ENCODE measurements at places on chromosomes 16 and 17.

DNA sequence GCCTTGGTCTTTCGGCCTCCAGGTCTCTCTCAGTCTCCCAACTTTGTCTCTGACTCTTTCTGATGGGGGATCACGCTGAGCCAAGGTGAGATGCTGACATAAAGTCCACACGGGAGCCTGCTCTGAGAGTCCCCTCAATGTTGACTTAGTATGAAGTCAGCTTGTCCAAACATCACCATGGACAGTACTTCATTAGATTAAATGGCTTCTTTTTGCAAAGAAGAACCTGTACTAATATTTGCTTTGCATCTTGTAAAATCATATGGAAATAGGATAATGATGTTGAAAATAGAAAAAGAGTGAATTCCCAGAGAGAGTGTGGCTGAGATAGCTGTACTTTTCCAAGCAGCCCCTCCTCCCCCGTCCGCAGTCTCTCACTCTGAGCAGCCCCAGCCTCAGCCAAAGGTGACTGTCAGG, 56.7 kb upstream of the SIAH1 start:
- no peak for DNase-seq

- DNase-seq, result peak; percentile 93
Observed at GRCh38 chr17:19766421-19767270, 18.5 kb upstream of the ALDH3A1 start.

DNA sequence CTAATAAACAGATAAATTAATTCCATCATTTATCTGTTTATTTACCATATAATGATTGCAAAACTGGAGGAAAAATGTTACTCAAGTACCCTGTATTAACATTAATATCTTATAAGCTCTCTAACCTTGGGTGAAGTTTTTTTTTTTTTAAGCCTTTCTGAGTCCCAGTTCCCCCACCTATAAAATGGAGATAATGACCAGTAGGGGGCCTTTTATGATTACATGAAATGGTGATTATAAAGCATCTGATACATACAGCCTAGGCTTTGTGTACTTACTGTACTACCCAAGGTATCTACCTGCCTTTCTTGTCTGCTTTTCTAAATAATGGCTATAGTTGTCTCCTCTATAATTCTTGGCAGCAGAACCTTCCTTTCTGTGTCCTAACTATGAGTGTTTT, 22.6 kb downstream of the LRRC36 start:
- DNase-seq, result no peak

DNA sequence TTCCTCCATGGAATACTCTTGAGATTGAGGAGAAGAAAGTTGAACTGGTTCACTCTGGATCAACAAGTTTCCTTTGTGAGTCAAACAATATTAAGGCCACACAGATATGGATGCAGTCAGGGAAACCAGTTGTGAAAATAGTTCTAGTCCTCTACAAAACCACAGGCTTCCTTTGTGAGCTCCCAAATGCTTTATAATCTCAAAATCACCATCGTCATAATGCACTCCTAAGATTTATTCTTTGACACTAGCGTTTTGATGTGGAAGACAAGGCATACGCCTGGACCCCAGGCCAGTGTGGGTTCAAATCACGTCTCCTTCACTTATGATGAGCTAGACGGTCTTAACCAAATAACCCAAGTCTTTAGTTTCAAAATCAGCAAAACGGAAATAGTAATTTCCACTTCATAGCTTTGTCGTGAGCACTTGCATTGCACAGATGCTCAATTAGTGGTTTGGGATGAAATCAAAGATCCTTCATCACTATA, 142.6 kb downstream of the STX8 start:
- no peak for DNase-seq

- no peak for DNase-seq
Observed at GRCh38 chr17:11006530-11006929, 168.6 kb upstream of the PIRT start.

DNA sequence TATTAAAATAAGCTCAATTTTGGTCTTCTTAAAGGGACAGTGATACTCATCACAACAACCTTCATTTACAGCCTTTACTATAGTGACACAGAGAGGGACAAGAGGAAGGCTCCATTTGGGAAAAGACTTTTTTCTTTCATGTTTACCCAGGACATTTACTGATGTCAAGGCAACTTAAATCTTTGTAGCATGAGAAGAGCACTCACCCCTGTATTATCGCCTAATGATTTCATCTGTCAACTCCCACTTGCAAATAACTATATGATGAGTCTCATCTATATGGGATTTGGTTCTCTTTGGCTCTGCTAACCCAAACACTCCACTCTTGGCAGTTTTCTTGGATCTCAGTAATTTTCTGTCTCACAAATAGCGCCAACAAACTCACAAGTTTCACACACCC, 24.1 kb downstream of the BLMH start:
- no peak for DNase-seq

- DNase-seq, result no peak
Observed at GRCh38 chr17:78089576-78090281, 38.8 kb downstream of the TMC6 start.

DNA sequence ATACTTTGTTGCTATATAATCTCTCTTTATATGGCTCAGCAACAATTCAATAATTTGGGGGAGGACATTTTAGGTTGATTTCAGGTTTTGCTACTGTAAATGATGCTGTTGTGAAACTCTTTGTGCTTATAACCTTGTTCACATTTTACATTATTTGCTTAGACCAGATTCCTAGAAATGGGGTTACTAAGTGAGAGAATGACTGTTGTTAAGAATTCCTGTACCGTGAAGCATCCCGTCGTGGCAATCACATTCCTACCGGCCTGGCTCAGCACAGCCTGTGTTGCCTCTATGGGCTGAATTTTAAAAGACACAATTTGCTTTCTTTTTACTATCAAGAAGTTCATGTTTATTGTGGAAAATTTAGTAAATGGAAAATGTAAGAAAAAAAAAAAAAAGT, 31.4 kb downstream of the B9D1 start:
- peak; percentile 59 for DNase-seq

DNA sequence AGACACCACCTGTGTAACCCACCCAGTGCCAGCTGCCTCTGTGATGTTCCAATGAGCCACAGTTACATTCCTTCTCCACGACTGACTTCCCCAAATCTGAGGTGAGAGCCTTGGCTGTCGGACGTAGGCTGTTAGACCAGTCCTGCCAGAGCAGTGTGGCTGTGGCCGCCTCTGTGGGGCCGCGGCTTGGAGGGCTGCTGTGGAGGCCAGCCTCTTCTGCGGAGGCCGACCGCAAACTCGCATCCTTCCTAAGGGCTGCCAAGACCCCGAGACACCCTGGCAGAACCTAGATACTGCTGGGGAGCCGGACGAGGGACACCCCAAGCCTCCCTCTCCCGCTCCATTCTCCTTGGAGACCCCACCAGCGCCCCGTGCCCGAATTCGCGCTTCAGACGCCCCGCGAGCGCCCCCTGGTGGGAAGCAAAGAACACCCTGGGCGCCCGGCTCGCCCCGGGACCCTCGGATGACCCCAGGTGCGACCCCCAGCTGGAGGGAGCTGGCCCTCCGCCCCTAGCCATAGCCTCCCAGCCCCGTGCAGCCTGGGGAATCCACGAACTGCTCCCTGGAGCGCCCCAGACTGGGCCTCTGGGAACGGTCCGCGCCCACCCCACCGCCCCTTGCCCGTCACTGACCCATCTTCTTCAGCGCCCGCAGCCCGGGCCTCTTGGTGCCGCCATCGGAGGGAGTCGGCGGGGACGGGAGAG, 547 bp downstream of the PLCD3 start:
- peak; percentile 87 for DNase-seq

DNA sequence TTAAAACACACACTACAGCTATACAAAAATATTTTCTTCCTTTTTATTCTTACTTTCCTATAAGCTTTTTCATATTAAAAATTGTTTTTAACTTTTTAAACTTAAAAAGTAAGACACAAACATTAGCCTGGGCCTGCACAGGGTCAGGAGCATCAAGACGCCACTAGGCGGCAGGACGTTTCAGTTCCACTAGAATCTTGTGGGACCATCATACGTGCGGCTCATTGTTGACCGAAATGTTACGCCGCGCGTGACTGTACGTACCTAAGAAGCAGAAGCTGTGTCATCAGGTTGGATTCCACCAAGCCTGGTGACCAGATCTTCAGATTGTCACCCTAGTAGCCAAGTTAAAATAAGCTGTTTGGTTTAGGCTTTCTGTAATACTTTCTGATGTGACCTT, 47.1 kb downstream of the USP10 start:
- no peak for DNase-seq

DNA sequence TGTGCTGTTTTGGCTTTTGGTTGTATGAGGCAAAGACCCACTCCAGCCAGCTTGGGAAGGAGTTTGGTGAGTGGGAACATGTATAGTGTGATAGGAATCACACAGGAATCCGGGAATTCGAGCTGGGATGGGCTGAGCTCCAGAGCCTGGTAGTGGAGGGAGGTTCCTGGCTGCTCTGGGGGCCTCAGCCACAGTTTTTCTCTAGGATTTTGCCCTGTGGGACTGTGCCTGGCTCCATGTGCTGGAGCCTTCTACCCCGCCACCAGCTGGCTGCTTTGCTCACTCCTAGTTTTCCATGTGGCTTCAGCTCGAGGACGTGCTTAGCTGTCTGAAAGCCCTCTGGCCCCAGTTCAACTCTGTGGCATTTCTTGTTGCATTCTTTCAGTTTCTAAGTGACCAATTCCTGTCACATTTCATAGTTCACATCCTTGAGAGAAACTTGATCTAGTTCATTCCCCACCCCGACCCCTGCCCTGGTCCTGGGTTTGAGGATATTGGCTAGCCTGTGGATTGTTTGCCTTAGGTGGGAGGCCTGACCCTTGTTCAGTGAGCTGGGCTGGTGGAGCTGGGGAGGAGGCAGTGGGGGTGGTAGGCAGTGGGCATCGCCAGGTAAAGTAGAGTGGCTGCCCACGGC, 5.0 kb downstream of the SEC14L1 start:
- peak; percentile 89 for DNase-seq

GRCh38 chr16:53973021-53973420, 269.1 kb downstream of the FTO start:
- DNase-seq, result no peak

DNA sequence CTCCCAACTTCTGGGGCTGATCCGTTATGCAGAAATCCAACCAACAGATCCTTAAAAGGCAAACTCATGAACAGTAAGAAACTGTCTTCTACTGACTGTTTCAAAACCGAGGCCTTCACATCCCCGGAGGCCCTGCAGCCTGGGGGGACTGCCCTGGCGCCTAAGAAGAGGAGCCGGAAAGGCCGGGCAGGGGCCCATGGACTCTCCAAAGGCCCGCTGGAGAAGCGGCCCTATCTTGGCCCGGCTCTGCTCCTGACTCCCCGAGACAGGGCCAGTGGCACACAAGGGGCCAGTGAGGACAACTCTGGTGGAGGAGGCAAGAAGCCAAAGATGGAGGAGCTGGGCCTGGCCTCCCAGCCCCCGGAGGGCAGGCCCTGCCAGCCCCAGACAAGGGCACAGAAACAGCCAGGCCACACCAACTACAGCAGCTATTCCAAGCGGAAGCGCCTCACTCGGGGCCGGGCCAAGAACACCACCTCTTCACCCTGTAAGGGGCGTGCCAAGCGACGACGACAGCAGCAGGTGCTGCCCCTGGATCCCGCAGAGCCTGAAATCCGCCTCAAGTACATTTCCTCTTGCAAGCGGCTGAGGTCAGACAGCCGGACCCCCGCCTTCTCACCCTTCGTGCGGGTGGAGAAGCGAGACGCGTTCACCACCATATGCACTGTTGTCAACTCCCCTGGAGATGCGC, 39.5 kb downstream of the SREBF1 start:
- no peak for DNase-seq

DNA sequence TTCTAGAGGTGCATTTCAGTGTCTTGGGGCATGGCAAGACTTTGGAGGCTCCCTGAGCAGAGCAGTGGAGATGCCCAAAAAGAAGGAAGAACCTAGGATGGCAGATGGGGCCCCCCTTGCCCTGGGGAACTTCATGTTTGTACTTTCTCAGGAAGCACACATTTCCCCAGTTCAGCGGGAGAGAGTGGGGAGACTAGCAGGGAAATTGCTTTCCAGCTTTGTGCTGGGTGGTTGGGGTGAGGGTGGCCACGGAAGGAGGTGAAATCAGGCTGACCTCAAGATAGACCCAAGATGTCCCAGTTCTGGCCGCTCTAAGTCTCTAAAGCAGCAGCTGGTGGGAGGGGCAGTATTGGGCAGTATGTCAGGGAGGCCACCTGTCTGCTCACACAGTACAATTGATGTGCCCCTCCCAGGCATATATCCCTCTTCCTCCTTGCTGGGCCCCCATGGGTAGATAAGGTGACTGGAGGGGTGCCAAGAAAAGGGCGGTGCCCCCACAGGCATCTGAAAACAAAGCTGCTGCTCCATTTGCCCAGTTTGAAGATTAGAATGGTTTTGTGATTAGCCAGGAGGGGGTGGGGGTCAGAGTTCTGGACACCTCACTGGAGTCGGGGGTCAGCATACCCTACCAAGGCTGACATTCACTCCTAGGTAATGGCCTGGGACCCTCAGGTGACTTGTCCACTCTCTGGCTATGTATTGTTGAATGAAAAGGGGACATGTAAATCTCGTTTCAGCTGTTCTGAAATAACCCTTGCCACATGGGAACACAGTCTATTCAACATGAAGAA, 17.1 kb upstream of the NAGLU start:
- peak; percentile 84 for DNase-seq

GRCh38 chr17:64387545-64388171, 3.0 kb downstream of the PECAM1 start:
- no peak for DNase-seq
